ENCODE measurements at places on chromosomes 3 and 15.

GRCh38 chr15:32919749-32920414 is 202.1 kb downstream of the GREM1 start:
- DNase-seq = no peak

- DNase-seq = no peak
These were observed 68.9 kb downstream of the ARMC8 start for GRCh38 chr3:138256022-138256421.

DNA sequence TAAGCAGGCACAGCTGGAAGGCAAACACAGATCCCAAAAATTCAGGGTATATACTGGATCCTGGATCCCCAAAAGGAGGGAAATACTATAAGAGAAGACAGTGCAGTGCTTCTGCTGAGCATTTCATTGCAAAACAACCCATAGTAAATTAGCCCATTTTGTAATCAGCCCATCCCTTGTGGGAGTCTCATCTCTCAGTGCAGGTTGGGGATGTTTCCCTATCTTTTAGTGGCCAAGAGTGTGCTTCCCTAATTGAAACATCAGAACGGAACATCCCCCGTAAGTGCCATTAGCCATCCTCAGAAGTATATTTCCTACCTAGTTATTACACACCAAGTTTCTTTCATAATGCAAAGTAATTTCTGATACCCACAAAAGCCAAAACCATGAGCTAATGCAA is 11.2 kb upstream of the MTMR14 start:
- no peak for DNase-seq

DNA sequence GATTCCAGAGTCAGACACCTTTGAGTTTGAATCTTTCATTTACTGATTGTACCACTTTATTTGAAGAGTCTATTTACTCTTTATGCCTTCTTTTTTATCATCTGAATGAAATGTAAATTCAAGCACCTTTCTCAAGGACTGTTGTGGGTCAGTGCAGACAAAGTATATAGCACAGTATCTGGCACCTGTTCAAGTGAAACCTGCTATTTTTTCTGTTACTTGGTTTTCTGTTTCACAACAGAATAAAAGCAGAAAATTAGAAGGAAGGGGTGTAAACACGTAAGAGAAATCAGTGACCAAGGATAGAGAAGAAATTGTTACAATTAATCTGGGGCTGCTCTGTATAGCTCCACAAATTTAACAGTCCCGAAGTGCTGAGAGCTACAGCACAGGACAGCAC is 357.4 kb downstream of the RSL24D1 start:
- DNase-seq = no peak

Measured in suppressor macrophage treated with lipopolysaccharide for 4 hours (primary cell).